ENCODE measurements at places on chromosomes 1 and 21.

- DNase-seq: no peak
Observed at GRCh38 chr21:41821756-41822431, 55.0 kb upstream of the RIPK4 start.

DNA sequence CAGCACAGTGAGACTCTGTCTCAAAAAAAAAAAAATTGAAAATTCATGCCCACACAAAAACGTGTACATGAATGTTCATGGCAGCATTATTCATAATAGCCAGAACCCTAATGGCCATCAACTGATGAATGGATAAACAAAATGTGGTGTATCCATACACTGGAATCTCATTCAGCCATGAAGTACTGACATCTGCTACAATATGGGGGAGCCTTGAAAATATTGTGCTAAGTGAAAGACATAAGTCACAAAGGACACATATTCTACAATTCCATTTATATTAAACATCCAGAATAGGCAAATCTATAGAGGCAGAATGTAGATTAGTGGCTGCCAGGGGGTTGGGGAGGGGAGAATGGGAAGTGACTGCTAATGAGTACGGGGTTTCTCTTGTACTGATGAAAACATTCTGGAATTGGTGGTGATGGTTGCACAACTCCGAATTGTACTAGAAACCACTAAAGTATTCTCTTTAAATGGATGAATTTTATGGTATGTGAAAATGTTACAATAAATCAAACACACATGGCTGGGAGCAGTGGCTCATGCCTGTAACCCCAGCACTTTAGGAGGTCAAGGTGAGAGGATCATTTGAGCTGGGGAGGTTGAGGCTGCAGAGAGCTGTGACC lies 33.0 kb upstream of the KCNN3 start:
- no peak for DNase-seq

- DNase-seq: no peak
Observed at GRCh38 chr1:73604739-73605138, 593.2 kb downstream of the LRRIQ3 start.

DNA sequence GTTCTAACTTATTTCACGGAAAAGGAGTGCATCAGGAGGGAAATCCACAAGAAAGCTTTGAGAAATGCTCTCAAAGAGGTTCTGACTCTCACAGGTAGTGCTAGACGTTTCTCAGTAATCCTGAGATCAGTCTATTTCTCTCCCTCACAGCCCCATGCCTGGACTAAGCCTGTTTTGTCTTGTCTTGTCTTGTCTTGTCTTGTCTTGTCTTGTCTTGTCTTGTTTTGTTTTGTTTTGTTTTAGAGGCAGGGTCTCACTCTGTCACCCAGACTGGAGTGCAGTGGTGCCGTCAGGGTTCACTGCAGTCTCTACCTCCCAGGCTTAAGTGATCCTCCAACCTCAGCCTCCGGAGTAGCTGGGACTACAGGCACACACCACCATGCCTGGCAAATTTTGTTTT lies 133.3 kb upstream of the SGIP1 start:
- DNase-seq: no peak

DNA sequence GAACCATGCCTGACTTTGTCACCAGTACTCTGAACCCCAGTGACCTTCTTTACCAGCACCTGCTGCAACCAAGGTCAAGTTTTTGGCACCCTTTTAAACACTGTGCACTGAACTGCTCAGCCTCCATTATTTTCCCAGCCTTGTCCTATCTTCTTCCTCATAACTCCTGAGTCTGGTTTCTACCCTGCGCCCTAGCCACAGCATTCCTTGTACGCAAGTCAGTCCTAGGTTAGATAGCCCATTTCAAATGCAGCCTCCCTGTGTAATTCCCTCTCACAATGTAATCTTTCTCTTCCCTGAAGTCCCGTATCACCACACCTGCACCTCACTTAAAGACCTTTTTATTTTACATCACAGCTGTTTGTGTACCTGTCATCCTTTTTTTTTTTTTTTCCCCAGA lies 37.2 kb downstream of the DNTTIP2 start:
- no peak for DNase-seq

GRCh38 chr21:40438616-40439015 lies 408.3 kb downstream of the DSCAM start:
- no peak for DNase-seq

- no peak for DNase-seq
Observed at GRCh38 chr21:39670701-39671100, 58.0 kb downstream of the B3GALT5 start.

Data from esophagus squamous epithelium (tissue), 5 donors.